ENCODE measurements at places on chromosomes 6 and 20.

DNA sequence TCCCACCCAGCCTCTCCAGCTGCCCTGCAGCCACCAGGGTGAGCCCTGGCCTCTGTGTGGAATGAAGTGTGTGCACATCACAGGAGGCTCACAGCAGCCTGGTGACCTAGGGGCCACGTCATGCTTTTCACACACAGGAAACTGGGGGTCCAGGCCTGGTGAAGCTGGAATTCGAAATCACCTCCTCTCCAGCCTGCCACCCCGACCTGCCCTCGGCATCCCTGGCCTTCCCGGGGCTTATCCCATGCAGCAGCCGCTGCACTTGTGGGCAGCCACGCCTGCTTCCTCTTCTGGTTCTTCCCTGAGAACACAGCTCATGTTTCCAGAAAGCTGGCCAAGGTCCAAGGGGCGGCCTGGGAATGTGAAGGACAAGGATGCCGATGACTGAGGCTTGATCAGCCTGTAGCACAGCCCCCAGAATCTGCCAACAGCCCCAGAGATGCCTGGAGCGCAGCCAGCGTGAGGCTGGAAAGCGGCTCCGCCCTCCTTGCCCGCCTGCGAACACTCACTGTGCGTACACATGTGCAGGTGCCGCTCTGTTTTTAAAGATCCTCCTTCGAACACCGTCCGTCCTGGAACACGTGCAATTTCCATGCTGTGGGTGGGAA is 4.2 kb upstream of the NTSR1 start:
- DNase-seq = no peak

- DNase-seq = no peak
Observed at GRCh38 chr20:48962976-48963771, 41.7 kb downstream of the ARFGEF2 start.

- no peak for DNase-seq
Observed at GRCh38 chr6:31426395-31427354, 23.3 kb downstream of the MICA start.

DNA sequence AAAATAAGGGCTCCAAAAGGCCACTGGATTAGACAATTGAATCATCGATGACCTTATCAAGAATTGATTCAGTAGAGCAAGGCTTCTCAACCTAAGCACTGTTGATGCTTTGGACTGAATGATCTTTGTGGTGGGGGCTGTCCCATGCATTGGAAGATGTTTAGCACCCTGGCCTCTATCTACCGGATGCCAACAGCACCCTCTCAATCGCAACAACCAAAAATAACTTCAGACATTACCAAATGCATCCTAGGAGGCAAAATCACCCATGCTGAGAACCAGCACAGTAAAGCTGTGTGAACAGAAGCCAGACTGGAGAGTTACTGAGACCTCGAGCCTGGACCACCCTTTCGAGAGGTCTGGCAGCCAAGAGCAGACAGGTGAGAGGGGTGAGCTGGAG is 67.5 kb downstream of the TBC1D7 start:
- DNase-seq = no peak

DNA sequence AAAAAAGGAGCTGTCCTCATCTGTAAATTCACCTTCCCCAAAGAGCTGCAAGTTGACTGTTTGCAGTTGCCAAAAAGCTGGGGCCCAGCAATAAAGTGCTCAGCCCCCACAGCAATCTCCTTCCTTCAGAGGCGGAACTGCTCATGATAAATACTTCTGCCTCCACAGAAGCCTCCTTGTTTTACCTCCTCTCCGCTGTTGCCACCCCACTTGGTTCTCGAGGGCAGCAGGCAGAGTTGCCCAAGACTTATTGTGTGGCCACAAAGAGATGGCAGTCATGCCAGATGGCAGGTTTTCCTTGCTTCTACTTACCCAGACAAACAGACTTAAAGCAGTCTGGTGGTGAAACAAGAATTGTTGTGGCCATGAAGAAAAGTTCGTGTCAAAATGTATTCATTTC is 66.3 kb downstream of the SLX4IP start:
- peak; percentile 6 for DNase-seq

DNA sequence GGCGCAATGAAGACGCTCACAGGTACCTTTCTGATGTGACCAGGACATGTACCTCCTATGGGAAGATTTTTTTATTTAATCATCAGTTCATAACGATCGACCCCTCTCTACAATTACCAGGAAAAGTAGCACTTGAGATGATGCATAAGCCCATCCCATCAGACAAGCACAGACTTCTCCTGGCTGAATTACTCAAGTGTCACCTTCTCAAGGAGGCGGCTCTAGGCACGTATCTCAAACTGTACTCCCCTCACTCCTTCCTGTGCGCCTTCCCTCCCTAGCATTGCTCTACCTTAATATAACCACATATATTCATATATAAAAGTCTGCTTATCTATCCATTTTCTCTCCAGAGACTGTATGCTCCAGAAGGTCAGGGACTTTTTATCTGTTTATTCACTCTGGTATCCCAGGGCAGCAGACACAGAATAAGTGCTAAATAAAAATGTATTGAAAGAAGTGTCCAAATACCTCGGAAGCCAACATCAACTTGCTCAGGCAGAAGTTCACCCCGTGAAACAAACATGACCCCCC is 71.5 kb downstream of the CNKSR3 start:
- DNase-seq = no peak

GRCh38 chr6:74333406-74333805 is 637.4 kb downstream of the CD109 start:
- no peak for DNase-seq

- DNase-seq = no peak
Observed at GRCh38 chr20:50428097-50428828, 81.9 kb upstream of the PTPN1 start.

DNA sequence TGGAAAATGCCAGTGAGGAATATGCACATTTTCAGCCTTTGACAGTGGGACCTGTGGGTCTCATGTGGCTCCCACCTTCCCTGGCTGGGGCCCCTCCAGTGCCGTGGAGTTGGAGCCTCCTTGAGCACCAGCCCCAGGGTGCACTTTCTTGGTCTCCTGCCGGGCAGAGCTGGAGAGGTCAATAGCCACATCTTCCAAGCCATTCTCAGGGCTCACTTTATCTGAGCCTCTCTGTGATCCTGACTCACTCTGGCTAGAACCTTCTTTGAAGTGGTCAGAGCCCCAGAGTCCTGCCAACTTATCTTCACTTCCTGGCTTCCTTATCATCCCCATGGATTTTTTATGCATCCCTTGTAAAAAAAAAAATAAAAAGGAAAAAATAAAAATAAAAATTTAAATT is 5.7 kb downstream of the VSX1 start:
- no peak for DNase-seq

DNA sequence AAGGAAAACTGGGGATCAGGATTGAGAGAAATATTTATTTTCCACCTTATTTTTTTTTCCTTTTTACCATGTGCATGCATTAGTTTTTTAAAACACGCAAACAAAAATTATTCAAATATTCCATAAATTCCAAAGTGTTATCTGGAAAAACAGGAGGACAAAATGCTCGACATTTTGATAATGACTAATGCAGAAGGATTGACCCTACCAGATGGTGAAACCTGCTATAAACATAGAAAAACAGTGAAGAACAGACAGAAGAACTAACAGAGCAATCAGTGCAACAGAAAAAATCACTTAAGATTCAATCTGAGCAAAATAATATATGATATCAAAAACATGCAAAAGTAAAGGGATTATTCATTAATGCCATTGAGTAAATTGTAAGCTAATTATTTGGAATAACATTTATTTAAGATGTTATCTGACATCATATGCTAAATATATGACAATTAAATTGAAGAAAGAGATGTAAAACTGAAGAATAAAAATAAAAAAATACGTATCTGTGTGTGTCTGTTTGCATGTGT is 218.4 kb downstream of the LMBRD1 start:
- DNase-seq = no peak

All from CD8-positive, alpha-beta T cell (primary cell).